ENCODE measurements at places on chromosomes 4 and X.

- DNase-seq = no peak
Measured at GRCh38 chrX:54288277-54288676, 69.6 kb downstream of the WNK3 start.

GRCh38 chr4:66885501-66886165 lies 659.7 kb downstream of the CENPC start:
- no peak for DNase-seq

GRCh38 chr4:158181906-158182305 lies 9.1 kb upstream of the GASK1B start:
- no peak for DNase-seq

GRCh38 chrX:41035582-41035981 lies 49.7 kb upstream of the USP9X start:
- no peak for DNase-seq

DNA sequence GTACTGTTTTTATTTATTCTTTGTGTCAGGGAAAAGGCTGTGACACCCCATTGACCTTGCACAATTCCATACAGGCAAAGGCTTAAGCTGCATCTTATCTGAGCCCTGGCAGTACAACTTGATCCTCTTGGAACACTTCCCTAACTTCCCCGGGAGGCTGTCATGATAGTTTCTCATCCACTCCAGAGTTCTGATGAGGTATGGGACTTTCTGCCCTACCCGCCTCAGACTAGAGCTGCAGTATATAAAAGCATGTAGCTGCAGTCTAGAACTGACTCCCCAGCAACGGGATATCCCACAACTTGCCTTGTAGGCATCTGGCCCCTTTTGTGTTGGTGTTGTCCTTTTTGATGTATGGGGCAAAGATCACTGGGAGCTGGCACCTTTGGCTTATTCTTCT lies 72.7 kb downstream of the FNIP2 start:
- DNase-seq = no peak

GRCh38 chr4:155342142-155342541 lies 34.6 kb downstream of the MAP9 start:
- no peak for DNase-seq

DNA sequence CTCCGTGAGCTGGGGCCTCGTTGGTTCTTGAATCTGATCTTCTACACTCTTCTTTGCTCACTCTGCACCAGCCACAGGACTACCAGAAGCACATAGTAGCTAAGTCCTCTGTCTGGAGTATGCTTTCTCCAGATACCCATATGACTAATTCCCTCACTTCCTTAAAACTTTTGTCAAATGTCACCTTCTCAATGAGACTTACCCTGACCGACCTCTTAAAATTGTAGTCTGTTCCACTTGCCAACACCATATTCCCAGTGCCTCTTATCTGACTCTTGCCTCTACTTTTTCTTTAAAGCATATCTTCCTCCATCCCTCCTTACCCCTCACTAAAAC lies 10.0 kb downstream of the PARM1 start:
- DNase-seq = no peak

- peak; percentile 10 for DNase-seq
Measured at GRCh38 chr4:145545538-145546174, 64.0 kb downstream of the SMAD1 start.

DNA sequence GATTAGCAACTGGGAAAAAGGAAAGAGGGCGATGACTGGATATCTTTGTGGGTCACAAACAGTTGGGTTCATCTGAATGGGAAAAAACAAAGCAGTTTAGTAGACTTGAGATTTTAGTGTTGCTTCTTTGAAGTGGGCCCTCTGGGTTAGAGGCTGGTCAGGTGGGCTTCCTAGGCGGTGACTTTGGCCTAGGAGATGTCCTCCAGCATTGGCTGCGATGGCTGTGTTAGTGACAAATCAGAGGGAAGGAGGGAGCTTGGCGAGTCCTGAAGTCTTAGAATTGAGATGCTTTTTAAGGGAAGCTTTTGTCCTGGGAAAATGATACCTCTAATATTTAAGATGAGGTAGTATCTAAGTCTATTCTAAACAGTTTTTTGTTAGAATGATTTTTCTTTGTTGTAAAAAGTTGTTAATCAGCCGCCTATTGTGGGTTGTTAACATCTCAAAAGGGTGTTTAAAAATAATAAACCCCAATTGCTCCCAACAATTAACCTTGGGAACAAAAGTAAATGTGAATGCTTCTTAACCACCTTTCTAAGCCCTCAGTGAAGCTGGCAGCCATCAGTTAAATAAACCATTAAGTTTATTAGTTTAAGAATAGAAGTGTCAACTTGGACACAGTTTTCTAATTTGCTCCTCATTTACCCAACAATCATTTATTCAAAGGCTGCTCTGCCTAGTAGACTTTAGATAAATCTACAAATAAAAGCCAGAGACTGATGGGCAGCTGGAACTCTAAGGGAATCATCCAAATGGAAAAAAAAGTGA lies 31.7 kb downstream of the DLG3 start:
- no peak for DNase-seq
